ENCODE measurements at places on chromosomes 11 and 22.
A peak's percentile ranks its signal among the peaks of the same experiment; 100 is the strongest.

- no peak for DNase-seq
Observed at GRCh38 chr22:33022231-33022630, 36.0 kb downstream of the SYN3 start.

DNA sequence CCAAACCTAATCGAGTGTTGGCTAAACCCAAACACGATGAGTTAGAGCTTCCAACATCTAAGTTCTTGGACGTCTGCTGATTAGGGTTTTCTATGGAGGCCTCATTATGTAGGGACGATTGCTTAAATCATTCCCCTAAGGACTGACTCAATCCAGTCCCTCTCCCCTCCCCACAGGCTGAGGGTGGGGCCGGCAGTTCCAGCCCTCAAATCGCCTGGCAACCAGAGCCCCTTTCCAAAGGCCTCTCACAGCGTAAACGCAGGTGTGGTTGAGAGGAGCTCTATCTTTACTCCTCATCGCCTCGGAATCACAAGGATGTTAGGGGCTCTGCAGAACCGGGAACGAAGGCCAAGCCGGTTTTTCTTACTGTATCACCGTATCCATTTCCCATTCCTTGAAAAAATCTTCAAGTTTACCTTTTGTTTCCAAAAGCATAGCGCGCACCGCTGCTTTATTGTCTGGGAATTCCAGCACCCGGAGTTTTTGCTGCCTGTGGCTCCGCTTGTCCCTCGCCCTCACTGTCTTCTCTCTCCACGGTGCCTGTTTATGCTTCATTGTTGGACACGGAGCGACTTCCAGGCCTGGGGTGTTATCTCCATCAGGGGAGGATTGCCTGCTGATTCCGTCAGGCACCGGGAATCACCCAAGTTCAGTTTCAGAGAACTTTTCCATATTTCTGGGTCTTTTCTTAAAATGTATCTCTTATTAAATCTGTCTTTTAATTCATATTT is 13.8 kb upstream of the IFITM3 start:
- no peak for DNase-seq

- DNase-seq = no peak
Observed at GRCh38 chr22:47435204-47435487, 672.7 kb downstream of the TBC1D22A start.

- peak; percentile 74 for DNase-seq
Observed at GRCh38 chr22:27456696-27457503, 344.7 kb downstream of the MN1 start.

GRCh38 chr11:45660729-45661438 is 4.5 kb downstream of the CHST1 start:
- DNase-seq = no peak

GRCh38 chr22:48957311-48957986 is 870.2 kb downstream of the BRD1 start:
- DNase-seq = no peak

DNA sequence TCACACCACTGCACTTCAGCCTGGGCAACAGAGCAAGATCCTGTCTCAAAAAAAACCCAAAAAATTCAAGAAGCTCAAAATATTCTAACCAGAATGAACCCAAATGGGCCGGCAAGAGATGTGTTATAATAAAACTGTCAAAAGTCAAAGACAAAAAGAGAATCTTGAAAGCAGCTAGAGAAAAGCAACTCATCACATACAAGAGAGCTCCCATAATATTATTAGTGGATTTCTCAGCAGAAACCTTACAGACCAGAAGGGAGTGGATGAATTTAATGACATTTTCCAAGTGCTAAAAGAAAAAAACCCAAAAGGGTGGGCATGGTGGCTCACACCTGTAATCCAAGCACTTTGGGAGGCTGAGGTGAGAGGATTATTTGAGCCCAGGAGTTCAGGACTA is 22.9 kb upstream of the HORMAD2 start:
- no peak for DNase-seq

- DNase-seq = no peak
Observed at GRCh38 chr11:69005631-69006368, 7.2 kb downstream of the MRGPRF start.

GRCh38 chr11:45592636-45593035 is 72.8 kb downstream of the CHST1 start:
- DNase-seq = no peak

DNA sequence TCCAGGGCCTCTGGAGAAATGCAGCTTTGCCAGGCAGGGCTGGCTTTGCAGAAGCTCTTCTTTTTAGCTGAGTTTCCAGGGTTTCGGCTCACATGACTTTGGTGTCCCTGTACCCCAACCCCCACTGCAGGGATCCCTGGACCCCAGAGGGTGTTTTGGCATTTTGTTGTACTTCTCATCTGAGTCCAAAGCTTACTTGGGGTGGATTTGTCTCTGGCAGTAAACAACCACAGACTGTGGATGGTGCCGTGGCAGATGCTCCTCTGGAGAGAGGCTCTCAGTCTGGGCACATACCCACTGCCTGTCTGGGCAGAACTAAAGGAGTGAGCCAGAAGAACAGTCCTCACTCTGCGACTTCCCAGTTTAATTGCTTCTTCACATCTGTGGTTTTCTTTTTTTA is 49.6 kb downstream of the COMMD9 start:
- no peak for DNase-seq

DNA sequence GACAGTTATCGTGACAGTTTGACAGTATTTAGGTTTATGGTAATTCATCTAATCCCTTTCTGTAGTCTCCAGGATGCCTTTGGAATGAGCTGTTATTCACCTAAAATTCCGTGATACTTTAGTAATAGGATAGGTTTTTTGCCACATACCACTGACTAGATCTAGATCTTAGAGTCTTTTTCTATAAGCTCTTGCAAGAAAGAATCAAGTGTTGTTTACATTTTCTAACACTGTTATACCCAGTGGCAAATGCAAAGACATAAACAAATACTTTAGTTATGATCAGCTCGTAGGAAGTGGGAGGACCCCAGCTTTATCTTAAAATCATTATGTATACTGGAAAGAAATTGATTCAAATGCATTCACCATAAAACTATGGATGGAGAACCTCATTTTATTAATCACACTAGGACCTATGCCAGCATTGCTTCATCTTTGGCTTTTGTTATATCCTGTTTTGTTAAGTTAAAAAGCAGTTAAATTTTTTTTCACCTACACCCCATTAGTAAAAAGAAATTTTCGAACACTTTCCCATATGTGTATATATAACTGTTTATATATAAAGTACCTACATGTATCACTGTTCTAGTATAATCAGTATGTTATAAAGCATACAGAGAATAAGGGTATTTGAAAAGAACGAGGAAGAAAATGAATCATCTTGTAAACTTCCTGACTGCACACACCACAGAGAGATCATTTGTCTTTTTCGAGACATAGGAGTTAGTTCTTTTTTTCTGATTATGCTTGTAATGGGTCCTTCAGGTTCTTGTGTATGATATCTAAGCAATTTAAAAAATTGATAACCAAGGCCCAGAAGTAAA is 60.9 kb downstream of the PDHX start:
- DNase-seq = peak; percentile 73

- DNase-seq = no peak
Observed at GRCh38 chr11:111560800-111561199, 20.3 kb downstream of the LAYN start.

DNA sequence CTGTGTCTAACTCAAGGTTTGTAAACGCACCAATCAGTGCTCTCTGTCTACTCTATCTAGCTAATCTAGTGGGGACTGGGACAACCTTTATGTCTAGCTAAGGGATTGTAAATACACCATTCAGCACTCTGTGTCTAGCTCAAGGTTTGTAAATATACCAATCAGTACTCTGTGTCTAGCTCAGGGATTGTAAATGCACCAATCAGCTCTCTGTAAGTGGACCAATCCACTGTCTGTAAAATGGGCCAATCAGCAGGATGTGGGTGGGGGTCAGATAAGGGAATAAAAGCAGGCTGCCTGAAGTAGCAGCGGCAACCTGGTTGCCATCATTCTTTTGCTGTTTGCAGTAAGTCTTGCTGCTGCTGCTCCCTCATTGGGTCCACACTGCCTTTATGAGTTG is 8.4 kb upstream of the CYP2D6 start:
- no peak for DNase-seq

- DNase-seq = peak; percentile 67
Observed at GRCh38 chr11:35662649-35663407, at the start of gene TRIM44. Gene TRIM44, plus strand, starts transcription at chr11:35662775. Its CDS starts 337 bp downstream, at chr11:35663112.

DNA sequence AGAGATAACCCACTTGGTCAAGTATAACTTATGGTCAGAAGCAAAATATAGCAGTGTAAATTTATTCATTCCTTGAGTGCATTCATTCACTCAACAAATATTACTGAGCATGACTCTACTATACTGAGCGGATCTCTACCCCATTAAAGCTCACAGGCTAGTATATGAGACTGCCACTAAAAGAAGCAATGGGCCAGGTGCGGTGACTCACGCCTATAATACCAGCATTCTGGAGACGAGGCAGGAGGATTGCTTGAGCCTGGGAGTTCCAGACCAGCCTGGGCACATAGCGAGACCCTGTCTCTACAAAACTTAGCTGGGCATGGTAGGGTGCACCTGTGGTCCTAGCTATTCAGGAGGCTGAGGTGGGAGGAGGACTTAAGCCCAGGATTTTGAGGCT is 197.6 kb upstream of the BLID start:
- no peak for DNase-seq

DNA sequence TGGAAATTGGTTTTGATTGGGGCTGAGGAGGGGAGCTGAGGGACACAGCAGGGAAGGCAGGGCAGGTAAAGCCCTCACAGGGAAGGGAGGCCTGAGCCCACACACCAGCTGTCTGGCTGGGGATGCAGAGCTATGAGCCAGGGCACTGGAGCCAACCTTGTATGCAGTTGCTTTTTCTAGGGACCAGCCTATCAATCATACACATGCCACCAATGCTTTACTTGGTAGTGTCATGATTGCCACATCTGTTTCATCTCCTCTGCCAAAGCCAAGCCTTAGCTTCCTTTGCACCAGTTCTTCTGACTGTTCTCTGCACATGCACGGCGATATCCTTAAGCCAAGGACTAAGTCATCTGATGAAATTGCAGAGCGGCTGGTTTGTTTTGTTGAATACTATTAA is 207.1 kb upstream of the PLET1 start:
- DNase-seq = no peak

DNA sequence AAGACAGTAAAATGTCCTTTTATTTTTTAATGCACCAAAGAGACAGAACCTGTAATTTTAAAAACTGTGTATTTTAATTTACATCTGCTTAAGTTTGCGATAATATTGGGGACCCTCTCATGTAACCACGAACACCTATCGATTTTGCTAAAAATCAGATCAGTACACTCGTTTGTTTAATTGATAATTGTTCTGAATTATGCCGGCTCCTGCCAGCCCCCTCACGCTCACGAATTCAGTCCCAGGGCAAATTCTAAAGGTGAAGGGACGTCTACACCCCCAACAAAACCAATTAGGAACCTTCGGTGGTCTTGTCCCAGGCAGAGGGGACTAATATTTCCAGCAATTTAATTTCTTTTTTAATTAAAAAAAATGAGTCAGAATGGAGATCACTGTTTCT is 1.1 kb upstream of the CCND1 start:
- no peak for DNase-seq

DNA sequence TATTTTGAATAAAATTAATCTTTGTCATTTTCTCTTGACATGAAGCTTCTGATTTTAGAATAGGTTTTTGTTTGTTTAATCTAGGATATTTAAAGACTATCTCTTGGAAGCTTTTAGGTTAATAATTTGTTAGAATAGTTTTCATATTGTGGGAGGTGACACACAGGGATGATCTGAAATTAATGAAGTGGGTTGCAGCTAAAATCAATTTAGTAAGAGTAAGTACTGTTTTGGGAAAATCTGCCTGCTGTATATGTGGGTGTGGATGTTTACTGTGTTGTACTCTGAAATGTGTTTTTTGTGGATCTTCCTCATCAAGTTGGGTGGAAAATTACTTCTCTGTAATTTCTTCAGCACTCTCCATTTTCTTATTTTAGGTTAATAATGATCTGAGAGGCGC is 67.3 kb downstream of the BID start:
- DNase-seq = no peak

DNA sequence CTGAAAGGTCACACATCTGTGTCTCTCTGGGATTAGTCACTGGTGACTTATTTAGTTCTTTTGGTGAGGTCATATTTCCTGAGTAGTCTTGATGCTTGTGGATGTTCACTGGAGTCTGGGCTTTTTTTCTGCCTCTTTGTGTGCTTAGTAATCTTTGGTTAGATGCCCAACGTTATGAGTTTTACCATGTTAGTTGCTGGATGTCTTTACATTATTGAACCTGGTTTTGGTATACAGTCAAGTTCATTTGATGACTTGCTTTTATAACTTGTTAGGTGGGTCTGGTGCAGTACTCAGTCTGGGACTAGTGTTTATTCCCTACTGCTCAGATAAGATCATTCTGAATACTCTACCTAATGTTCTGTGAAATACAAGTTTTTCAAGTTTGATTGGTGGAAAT is 26.2 kb upstream of the SLC37A2 start:
- DNase-seq = peak; percentile 41

Measured in fibroblast of skin of left biceps (primary cell).